ENCODE measurements at places on chromosomes 5 and 9.

DNA sequence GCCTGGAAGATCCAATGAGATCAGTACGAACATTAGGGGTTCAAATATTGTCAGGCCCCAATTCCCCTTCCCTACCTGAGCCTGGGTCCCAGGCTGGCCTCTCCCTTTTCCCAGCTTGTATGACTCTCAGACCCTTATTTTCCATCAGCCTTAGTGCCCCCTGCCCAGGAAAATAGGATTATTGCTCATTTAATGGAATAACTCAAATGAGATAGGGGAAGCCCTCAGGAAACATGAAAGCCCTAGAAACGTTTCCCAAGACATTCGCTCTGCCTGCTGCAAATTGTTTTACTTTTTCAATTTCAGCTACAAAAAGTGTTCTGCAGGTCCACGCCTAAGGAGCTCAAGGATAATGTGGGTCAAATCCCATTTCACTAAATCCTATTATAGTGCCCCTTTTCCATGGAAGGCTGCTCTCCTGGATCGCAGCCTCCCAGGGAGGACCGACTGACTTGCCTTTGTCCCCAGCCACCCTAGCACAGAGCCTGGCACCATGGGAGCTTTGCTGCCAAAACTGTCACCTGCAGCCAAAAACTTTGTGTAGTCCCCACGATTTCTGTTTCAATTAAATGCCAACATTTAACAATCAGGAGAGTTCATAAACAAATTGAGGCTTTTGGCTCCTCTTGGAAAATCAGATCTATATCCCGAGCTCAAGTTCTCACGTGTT lies 46.9 kb downstream of the THOC3 start:
- no peak for DNase-seq

DNA sequence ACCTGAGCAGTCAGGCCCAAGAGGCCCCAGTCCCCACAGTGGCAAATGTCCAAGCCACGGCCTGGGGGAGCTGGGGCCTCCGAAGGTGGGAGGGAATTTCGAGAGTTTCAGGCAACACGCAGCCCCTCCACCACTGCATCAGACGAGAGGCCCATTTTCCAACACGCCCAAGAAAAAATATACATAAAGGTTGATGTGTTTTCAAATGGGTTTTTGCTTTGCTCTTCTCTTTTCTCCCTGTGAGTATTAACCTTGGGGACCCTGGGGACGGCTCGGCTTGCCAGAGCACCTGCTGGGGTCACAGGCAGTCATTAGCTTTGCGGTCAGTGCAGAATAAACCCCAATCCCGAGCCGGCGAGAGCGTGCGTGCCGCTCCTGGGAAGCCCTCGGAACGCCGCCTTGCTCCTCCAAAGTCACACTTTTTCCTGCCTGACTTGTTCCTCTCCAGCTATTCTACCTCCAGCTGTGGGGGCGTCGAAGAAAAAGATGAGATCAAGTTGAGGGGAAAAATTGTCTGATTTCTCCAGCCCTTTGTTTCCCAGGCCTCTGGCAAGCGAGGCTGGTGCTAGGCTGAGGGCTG lies 31.5 kb downstream of the ASS1 start:
- DNase-seq, result no peak

GRCh38 chr5:148730270-148730669 lies 75.9 kb upstream of the HTR4 start:
- DNase-seq, result no peak

- no peak for DNase-seq
Measured at GRCh38 chr9:34783951-34784487, 74.1 kb upstream of the CCL21 start.

DNA sequence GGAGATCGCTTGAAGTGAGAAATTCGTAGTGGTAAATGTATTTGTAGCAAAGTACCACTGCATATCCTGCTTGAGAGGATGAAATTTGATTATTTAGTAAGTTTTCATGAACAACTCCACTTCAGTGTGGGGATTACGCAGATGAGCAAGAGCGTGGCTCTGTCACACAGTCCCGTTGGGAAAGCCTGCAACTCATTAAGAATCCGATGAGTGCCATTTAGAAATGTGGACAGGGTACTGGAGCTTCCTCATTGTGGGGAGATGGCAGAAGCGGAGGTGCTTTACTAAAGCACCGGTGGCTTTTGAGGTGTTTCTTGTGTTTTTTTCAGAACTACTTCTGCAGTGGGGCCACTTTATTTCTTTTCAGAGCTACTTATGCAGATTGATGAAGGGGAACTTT lies 1.4 kb downstream of the TJP2 start:
- no peak for DNase-seq

DNA sequence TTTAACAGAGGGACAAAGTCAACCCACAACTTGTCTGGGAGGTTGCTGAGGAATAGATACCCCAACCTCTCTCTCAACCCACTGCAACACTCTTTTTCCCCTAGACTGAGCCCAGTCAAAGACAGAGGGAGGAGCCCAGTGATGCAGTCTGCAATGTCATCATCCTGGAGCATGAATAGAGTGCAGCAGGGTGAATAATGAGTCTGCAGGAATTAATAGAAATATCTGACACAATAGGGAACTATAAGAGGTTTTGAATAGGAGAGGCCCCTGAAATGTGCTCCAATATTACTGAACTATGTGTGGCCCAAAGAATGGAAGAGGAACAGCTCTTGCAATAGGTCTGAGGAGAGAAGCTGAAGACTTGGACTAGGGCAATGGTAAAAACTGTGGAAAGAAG lies 59.1 kb downstream of the PDCD1LG2 start:
- DNase-seq, result no peak

DNA sequence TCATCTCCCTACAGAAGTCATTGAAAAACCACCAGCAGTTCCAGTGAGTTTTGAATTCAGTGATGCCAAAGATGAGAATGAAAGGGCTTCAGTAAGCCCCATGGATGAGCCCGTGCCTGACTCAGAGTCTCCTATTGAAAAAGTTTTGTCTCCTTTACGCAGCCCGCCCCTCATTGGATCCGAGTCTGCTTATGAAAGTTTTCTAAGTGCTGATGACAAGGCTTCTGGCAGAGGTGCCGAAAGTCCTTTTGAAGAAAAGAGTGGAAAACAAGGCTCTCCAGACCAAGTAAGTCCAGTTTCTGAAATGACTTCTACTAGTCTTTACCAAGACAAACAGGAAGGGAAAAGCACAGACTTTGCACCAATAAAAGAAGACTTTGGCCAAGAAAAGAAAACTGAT lies 90.1 kb downstream of the MAP1B start:
- no peak for DNase-seq

Measured in NCI-H1694 treated with DMSO at 0.1 percent for 48 hours (cell line).